ENCODE measurements at places on chromosomes 6 and 20.

GRCh38 chr20:48612335-48612734, 215.5 kb downstream of the PREX1 start:
- no peak for DNase-seq

GRCh38 chr6:128605961-128606360, 85.6 kb upstream of the PTPRK start:
- DNase-seq: peak; percentile 73

DNA sequence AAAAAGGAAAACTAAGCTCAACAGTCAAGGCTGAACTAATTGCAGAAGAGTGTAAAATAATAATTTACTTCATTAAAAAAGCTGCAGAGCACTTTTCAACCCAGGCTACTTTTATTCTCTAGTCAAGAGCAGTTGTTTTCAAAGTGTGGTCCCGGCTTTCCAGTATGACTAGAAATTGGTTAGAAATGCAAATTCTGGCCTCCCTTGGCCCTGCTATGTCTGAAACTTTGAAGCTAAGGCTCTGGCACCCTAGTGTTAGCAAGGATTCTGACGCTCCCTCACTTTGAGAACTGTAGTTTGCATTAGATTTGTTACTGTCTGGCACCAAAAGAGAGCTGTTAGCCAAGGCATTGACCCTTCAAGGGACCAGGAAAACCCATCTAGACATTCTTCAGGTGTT, 9.5 kb upstream of the NXT1 start:
- no peak for DNase-seq

DNA sequence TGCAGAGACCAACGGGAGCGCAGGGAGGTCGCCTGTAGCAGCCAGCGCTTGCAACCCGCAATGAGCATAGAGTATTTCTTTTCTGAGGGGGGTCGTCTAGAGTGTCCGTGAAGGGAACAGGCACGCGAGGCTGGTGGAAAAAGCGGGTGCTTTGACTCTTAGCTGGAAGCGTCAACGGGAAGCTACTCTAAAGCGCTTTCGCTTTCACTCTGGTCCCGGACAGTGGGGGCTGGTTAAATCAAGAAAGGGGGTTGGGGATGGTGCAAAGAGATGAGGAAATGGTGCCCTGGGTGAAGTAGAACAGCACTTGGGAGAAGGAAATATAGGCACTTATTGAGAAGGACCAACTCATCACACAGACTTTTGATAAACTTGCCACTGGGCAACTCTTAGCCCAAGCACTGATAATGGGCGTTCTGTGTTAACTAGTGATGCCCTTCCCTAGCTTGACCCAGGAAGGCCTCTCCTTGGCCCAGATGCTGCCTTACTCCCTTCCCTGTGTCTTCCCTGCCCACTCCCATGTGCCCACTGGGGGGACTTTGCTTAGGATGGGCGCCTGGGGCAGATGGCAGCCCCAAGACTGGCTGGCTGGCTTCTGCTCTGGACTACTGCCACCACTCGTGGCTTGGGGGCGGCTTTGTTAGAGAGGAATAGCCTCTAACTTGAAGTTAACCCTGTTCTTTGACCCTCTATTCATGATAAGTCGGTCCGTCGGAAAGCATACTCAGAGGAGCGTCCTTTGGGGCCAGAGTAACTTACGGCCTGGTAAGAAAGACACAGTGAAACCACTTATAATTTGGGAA, 585 bp downstream of the PSMB9 start:
- peak; percentile 25 for DNase-seq

DNA sequence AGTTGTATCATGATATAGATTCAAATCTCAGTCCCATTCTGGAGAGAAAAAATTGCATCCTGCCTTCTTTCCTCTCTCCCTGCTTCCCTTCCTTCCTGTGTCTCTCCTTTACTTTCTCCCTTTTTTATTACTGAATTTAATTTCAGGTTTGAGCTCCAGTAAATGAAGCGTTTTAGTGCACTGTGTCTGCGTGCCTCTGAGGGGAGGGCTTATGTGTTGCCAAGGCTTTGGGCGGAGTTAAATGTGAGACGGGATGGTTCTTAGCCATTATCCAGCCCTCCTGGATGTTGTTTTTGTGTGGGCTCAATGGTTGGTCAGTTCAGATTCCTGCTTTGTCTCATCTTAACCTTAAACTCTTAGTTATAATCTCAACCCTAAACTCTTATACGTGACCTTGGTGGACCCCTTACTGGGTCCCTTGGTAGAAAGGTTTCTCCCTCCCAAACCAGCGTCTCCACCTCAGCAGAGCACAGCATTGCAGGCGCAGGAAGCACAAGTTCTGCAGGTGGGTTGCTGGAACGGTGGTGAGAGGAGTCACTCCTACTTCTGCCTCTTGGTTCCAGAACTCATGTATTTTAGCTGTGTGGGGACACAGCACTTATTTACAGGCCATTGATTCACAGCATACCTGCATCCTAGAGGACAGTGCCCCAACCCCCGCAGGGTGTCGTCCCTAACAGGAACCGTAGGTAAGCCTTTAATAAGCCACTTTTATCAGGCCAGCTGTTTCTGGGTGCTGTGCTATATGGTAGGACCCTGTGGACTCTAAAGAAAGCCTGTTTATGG, 68.5 kb downstream of the DNAH8 start:
- no peak for DNase-seq

DNA sequence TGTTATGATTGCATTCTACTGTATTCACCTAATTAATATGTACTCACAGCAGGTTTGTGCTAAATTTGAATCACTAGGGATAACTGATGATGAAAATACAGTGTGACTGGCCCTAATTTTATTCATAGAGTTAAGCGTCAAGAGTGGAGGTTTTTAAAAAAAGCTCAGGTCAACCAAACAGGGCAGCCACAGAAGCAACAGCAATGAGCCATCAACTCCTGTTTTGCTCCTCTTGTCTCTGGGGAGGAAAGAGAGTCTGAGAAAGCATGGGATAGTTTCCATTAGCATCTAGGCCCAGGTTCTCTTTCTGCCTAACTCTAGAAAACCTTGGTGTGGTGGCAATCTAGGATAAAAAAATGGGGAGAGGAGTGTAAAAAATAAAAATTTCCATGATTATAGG, 122.1 kb downstream of the OGFRL1 start:
- no peak for DNase-seq

DNA sequence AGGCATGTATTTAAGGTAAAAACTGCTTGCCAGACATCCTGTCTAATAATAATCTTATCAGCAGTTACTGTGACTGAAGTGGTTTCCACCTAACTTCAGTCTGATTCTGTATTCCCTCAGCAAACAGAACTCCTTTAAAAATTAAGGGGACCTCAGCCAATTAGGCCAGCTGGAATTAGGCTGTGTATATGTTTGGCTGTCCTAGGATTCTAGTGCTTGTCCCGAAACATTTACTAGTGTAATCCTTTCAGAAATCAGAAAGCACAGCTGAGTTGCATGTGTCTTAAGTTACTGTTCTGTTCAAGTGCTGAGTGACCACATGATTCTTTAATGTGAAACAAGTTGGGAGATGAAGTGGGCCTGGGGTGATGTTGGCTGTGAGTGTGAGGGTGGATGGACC, 120.9 kb upstream of the SUPT3H start:
- DNase-seq: no peak

- DNase-seq: peak; percentile 37
Measured at GRCh38 chr6:11258260-11259237, 26.1 kb upstream of the NEDD9 start.

DNA sequence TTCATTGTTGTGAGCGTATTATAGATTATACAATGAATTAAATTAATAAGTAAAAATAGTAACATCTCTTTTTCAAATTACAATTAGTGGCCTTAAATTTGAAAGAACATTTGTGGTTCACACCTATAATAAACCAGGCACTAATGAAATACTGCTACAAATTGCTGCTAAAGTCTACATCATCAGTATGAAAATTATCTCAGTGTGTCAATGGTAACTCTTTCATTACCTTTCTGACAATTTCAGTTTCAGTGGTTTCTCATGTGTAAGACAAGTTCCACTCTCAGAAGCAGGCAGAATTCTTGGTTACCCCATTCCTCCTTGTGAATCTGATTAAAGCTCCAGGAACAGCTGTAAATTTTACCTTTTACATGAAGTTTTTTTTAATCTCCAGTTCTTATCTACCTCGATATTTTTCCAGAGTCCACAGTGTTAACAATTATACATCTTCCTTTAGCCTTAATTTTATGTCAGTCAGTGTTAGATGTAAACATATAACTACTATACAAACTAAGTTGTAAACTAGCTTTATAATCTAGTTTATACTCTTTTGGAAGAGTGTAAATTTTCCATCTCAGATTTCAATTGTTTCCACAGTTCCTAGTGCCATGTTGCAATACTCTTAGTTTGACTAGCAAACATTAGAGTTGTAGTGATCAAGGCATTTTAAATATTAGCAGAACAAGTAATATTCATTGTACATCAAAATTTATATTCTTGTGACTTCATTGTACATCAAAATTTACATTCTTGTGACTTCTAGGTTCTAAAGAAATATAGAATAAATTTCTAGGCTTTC, 1038.4 kb downstream of the EPHA7 start:
- DNase-seq: no peak

Measured in AG10803 (cell line).